ENCODE measurements at places on chromosomes 16 and 17.

DNA sequence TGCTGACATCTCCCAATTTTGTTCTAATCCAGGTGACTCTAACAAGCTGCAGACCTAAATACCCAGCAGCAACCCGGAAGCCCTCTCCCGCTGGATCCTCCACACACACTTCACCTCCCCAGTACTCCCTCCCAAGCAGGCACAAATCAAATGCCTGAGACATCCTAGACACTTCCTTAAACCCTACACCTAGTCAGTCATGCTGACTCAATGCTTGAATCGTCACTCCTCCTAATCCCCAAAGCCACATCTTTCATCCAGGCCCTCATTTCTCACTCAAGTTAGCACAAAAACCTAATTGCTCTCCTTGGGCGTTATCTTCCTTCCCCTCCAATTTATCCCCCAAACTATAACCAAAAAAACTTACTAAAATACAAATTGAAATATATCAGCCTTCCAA lies 32.7 kb downstream of the CMC2 start:
- DNase-seq = no peak

- no peak for DNase-seq
These were observed 6.0 kb downstream of the ADAP2 start for GRCh38 chr17:30927756-30928155.

DNA sequence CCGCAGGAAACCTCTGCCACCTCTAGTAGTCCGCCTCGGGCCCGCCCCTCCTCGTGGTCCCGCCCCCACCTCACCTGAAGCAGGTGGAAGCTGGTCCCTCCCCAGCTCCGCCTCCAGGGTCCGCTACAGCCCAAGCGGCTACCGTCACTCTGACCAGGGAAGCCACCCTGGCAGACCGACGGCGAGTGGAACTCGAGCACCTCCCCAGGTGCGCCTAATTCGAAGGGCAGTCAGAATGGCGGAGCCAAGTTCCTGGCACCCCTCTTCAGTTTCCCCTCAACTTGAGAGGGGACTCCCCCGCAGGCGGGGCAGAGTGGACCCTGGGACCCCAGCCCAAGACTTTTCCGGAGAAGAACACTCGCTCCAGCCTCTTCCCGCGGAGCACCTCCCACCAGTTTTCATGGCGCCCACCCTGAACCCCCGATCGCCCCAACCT lies 507 bp downstream of the FHOD1 start:
- DNase-seq = peak; percentile 84

- peak; percentile 90 for DNase-seq
These were observed 28.4 kb upstream of the MED13 start for GRCh38 chr17:62093188-62094155.

DNA sequence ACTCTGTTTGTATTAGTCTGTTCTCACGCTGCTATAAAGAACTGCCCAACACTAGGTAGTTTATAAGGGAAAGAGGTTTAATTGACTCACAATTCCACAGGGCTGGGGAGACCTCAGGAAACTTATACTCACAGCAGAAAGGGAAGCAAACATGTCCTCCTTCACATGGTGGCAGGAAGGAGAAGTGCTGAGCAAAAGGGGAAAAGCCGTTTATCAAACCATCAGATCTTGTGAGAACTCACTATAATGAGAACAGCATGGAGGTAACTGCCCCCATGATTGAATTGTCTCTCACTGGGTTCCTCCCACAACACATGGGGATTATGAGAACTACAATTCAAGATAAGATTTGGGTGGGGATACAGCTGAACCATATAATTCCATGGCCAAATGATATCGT lies 30.9 kb downstream of the ABCC1 start:
- no peak for DNase-seq

- no peak for DNase-seq
These were observed 33.2 kb upstream of the MPHOSPH6 start for GRCh38 chr16:82203198-82203597.

DNA sequence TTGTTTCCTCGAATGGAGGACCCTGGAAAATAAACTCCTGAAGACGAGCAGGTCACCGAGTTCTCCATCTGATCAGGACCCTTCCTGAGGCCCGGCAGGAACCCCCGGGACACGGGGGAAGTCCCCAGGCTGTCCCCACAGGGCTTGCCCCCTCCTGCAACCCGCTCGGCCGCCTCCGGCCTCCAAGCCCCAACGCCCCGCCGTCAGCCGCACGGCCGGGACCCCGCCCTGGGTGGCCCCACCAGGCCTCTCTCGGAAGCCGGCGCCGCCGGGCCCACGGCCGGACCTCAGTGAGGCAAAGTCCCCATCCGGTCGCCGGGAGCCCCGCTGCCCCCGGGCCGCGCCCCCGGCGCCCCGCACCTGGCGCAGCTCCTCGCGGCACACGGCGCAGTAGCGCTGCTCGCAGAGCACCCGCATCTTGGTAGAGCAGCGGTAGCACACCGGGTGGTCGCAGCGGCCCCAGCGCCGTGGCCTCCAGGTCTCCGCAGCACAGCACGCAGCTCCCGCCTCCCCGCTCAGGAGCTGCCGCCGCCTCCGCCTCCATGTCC lies 383 bp downstream of the ZNF598 start:
- DNase-seq = no peak

DNA sequence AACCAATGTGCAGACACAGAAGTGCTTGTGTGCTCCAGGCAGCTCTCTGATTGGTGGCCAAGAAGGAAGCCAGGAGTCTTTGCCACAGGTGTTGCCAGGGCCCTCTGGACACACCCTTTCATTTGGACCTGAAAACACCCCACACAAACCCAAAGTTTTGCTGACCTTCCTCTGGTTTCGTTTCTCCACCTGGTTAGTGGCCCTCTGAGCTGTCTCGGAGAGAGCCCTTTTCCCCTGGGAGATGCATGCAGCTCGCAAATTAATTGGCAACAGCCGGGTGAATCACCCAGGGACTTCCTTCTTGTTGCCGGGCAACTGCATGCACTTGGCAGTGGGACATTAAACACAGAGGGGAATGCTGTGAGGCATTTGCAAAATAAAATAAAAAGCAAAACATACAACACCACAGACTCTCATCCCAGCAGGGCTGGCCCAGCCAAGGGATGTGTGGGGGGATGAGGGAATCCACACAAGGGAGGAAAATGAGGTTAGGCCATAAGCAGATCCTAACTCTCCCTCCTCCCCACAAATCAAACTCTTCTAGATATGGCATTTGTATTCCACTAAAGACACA lies 286.6 kb downstream of the SOX9 start:
- DNase-seq = peak; percentile 87

GRCh38 chr17:78923660-78924453 lies 1.3 kb downstream of the TIMP2 start:
- peak; percentile 69 for DNase-seq

DNA sequence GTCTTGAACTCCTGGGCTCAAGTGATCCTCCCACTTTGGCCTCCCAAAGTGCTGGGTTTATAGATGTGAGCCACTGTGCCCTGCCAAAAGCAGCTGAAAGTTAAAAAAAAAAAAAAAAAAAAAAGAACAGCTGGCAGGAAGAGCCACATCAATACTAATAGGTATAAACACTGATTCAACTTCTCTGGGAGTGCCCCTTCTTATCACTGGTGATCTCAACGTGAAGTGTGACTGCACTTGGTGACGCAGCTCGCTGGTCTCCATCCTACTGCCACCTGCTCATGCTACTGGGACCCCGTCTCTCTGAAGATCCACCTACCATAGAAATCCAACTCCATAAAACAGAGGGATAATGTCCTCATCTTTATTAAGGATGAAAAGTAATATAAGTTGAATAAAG lies 40.8 kb downstream of the RNF157 start:
- DNase-seq = no peak

- DNase-seq = no peak
These were observed 21.6 kb upstream of the MED9 start for GRCh38 chr17:17455173-17455572.

GRCh38 chr17:57401556-57402488 lies 145.5 kb downstream of the MSI2 start:
- no peak for DNase-seq

GRCh38 chr16:89685916-89686315 lies 573 bp upstream of the CDK10 start:
- DNase-seq = no peak

All from HCT116 (cell line).